Esophagus squamous epithelium (tissue), 5 donors: ENCODE measurements at places on chromosomes 4 and X.

- no peak for DNase-seq
These were observed 211.9 kb upstream of the UGT8 start for GRCh38 chr4:114386637-114387233.

- DNase-seq = no peak
These were observed 4.3 kb upstream of the AGA start for GRCh38 chr4:177446586-177446985.

GRCh38 chrX:119009071-119009470 lies 34.7 kb downstream of the LONRF3 start:
- no peak for DNase-seq

DNA sequence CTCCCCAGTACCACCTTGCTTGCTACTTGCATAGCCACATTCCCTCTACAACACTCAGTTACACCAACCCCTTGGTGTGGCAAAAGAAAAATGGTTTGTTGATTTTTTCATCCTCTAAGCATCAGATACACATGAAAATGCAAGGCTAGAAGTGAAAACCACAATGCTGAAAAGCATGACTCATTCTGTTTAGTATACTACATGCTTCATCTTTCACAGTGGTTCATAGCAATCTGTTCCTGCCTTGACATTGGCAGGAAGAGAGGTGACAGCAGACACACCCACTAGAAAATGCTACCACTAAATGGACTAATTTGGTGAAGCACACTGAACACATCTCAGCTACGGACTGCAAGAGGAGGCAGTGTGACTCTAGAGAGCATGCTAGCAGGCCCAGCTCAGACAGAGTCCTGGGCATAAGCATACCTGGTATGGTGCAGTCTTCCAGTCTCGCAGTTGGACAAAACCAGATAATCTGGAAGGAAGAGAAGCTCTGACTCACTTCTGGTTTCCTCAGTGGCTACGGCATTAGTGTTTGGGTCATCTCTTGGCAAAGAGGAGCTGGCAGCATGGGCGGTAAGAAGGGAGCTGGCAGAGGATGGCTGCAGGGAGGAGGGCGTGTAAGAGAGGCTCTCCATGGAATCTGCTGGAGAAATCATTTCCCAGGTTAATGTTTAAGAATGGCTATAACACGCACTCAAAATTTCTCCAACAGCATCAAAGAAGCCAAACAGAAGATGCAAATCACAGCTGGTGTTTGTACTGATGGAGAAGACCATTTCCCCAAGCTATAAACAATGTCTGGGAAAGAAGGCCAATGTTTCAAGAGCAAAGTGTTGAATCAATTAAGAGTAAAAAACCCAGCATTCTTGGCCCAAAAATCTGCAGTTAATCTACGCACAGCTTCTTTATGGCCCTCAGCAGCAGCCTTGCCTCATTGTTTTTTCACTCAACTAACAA lies 37.8 kb downstream of the GAB3 start:
- DNase-seq = no peak

DNA sequence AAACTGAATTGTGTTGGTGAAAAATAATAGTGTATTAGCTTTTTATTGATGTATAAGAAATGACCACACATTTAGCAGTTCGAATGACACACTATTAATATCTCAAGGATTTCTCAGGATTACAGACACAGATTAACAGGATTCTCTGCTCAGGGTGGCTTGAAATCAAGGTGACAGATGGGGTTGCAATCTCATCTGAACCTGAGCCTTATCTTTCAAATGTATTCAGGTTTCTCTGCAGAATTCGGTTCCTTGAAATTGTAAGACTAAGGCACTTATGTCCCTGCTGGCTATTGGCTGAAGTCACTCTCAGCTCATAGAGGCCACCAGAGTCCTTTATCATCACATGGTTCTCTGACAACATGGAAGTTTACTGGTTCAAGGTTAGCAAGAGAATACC lies 1780.1 kb downstream of the ARAP2 start:
- DNase-seq = no peak

- no peak for DNase-seq
These were observed 95.0 kb downstream of the BANK1 start for GRCh38 chr4:101885574-101885973.

DNA sequence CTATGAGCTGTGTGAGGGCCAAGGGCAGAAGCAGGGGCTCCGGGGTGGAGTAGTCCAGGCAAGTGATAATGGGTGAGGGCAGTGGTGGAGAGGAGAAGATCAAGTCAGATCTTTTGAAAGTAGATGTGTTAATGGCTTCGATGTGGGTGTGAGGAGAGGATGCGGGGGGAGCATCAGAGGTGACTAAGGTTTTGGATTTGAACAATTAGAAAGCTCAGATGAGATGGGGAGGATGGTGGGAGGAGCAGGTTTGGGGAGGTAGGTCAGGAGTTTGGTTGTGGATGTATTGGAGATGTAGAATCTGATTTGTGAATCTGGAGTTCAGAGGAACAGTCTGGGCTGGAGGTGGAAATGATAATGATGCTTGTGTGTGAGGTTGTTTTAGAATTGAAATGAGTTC lies 4.6 kb downstream of the FTSJ1 start:
- no peak for DNase-seq

DNA sequence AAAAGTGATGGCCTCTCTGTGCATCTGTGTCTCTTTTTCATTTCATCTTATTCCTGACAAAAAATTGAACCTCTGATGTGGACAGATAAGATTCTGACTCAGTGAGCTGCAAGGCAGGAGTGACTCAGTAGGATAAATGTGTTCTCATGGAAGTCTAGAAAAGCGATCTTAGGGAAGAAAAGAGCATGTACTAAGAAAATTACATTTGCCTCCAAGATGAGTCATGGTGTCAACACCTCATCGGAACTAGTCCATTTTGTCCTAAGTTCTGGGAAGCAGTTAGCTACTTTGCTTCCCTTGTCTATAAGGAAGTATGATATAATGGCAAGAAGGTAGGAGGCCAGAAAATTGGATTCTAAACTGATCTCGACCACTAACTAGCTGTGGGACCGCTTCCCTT lies 83.5 kb upstream of the AFF2 start:
- no peak for DNase-seq

DNA sequence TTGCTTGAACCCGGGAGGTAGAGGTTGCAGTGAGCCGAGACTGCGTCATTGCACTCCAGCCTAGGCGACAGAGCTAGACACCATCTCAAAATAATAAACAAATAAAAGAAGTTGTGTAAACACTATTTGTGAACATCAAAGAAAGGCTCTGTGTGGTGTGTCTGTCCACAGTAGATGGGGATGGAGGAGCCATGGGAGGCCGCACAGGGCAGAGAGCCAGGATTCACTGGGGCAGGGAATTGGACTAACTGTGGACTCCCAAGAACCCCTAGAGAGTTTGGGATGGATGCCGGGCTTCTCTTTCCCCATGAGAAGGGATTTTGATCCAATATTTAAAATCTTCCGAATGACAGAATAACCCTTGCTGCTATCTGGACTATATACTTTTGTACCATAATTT lies 26.5 kb downstream of the TBC1D1 start:
- DNase-seq = no peak

DNA sequence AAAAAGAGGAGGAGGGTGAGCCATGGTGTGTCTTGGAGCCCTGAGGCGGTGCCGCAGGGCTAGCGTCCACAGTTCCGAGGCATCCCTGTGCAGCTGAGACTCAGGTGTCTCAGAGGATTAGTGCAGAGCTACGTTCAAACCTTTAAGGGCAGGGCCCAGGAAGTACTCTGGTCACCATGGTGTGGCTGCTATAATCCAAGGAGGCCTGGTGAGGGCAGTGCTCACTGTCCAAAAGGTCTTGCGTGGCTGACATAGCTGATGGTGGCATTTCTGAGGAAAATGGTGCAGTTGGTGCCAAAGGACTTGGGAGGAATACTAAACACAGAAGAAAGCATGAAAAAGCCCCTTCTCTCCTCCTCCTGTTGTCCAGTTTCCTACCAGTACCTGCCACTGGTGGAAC lies 146.9 kb downstream of the DCHS2 start:
- no peak for DNase-seq

DNA sequence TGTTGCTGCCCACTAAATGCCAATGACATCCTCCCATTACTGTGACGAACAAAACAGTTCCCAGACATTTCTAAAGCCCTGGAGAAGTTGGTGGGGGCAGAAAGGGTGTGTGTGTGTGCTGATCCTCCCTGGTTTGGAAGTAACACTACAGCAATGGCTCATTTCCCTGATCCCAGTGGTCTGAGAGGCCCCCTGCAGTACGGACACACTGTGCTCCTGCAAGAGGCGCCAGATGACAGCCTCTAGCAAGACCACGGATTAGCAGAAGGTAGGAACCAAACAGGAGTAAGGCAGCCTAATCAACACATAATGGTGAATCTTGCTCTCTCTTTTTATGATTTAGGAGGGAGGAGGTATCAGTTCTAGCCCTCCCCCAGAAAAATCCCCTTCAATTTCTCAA lies 49.6 kb downstream of the CHRDL1 start:
- no peak for DNase-seq

DNA sequence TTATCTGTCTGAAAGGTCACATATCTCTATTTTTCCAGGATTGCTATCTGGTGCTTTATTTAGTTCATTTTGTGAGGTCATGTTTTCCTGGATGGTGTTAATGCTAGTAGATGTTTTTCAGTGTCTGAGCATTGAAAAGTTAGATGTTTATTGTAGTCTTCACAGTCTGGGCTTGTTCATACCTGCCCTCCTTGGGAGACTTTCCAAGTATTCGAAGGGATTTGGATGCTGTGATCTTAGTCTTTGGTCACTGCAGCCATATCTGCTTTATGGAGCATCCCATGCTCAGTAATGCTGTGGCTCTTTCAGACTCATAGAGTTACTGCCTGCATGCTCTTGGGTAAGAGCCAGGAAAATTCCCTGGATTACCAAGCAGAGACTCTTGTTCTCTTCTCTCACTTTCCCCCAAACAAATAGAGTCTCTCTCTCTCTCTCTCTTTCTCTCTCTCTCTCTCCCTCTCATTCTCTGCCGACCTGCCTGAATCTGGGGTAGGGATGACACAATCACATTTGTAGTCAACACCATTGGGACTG lies 130.0 kb downstream of the AR start:
- DNase-seq = no peak

GRCh38 chrX:44223150-44223549 lies 120.3 kb downstream of the EFHC2 start:
- no peak for DNase-seq

GRCh38 chrX:118347131-118347530 lies 1.2 kb downstream of the WDR44 start:
- DNase-seq = no peak

- DNase-seq = no peak
These were observed 649.6 kb upstream of the NDST4 start for GRCh38 chr4:115763051-115763450.

DNA sequence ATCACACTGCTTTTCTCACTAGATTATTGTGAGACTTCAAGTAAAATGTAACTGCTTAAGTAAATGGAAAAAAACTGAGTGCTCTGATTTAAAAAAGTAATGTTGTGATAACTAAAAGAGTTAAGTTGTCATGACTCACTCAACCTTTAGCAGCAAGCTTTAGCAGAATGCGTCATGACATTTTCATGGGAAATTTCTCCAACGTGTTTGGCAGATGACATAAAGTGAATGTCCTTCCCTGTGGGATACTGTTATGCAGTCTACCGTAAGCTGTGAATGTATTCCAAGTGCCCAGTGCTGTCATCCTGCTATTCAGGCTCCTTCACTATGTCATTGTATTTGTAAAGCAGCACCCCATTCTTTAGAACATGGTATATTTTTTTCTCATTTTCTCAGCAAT lies 136.2 kb downstream of the CPXCR1 start:
- DNase-seq = no peak

GRCh38 chrX:19256986-19257385 lies 86.7 kb upstream of the PDHA1 start:
- DNase-seq = no peak

DNA sequence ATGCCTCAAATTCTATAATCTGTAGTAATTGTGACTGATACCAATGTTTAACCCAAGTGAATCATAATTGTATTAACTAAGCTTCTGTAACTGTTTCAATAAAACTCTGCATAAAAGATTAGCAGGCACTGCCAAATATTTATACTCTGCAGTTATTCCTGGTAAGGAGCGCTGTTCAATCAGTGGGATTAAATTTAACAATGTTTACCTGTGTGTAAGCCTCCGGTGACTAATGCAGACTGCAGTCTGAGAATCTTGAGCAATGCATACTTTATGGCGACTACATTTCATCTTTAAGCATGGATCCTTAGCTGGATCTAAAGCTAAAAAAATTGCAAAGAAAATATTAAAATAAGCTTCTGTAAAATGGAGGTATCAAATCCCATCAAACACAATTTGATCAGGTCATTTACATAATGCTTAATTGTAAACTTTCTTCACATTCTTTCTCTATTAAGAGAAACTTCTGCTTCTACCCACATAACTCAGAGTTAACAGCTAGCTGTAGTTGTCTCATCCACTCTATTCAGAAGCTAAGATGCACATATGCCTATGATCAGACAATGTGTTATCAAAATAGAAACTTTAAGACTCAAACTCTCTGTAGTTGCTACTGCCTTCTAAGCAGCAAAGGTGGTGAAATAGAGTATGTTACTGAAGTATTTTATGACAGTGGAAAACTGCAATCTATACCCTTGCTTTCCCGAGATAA lies 234.0 kb downstream of the SPOCK3 start:
- DNase-seq = no peak

DNA sequence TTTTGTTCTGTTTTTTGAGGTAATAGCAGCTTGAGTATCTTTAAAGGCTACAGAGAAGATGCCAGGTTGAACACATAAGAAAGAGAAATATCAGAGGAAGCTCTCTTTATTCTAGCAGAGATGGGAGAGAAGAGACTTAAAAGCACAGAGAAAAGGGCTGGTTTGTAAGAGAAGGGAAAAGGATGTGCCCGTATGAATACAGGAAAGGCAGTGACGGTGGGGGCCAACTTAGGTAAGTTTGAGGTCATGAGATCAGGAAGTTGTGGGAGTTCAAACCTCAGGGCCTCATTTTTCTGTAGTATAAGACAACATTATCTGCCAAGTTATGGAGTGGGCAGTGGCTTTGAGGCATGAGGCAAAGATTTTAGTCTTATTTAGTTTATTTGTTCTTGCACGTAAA lies 121.3 kb upstream of the S100G start:
- DNase-seq = no peak

- DNase-seq = no peak
These were observed 323.9 kb upstream of the CASK start for GRCh38 chrX:42247241-42247640.

- no peak for DNase-seq
These were observed 57.2 kb upstream of the CXorf66 start for GRCh38 chrX:140022482-140022881.

DNA sequence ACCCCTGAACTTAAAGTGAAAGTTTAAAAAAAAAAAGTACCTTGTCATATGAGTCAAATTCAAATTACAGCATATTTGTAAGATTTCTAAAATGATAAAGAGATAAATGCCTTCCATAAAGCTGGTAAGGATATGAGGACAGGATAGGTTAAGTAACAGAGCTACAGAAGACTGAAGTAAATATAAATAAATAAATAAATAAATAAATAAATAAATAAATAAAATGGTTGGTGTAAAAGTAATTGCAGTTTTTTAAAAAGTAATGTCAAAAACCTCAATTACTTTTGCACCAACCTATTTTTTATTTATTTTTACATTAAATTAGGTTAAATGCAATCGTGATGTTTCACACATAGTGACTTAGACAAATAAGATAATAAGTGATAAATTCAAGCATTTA lies 62.2 kb downstream of the UGT2A2 start:
- DNase-seq = no peak

- no peak for DNase-seq
These were observed 94.2 kb upstream of the TECRL start for GRCh38 chr4:64503416-64503815.
